AG09309 (cell line): ENCODE measurements at places on chromosomes 5 and 9.

GRCh38 chr5:103021314-103021713, 98.6 kb downstream of the GIN1 start:
- DNase-seq: peak; percentile 21

DNA sequence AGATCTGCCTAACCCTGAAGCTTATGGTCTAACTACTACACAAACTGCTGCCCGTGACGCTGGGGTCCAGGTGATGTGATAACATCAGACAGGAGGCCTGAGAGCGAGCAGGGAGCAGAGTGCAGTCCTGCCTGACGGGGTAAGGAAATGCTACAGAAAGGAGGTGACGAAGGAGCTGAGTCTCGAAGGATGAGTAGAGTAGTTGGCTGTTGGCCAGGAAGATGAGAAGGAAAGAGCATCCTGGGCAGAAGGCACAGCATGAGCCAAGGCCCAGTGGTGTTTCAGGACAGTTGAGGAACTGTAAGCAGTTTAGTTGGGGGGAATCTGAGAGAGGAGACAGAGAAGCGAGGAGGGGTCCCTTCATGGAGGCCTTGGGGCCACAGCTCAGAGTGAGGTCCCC, 136.0 kb upstream of the TBC1D2 start:
- no peak for DNase-seq

- no peak for DNase-seq
Observed at GRCh38 chr5:136213919-136214493, 21.0 kb upstream of the SMIM32 start.

GRCh38 chr5:135456238-135457099, 4.3 kb upstream of the TIFAB start:
- peak; percentile 69 for DNase-seq

- DNase-seq: no peak
Observed at GRCh38 chr5:179382486-179382885, 37.2 kb upstream of the ADAMTS2 start.

- no peak for DNase-seq
Observed at GRCh38 chr9:35108946-35109575, 6.1 kb upstream of the STOML2 start.

DNA sequence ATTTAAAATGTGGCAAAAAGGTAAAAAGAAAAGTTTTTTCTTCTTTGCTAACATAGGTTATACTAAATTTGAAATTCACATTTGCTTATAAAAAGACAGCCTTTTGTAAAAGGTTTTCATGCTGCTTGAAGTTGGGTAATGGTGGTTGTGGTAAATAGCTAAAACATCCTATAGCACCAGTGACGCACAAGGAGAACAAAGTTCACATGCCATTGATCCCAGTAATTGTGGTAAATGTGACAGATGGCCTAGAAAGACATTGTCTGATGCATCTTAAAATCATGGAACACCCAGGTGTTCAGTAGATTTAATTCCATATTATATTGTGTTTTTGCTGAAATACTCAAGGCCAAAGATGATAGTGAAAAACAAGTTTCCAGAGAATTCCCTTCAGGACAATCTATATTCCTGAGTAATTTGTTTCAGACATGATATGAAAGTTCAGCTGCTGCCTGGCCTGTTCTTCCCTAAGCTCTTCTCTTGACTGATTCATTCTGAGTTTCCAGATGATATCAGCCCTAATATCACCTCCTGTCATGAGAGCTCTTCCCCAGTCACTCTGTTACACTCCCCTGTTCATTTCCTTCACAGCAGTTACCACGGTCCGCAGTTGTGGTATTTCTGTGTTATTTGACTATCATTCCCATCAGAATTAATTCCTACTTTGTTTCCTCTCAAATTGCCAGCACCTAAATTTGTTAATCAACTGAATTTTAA, 4.6 kb upstream of the FBXL17 start:
- DNase-seq: no peak

- no peak for DNase-seq
Observed at GRCh38 chr5:96247097-96247701, 185.8 kb downstream of the PCSK1 start.

- no peak for DNase-seq
Observed at GRCh38 chr5:101404531-101404930, 501.4 kb upstream of the ST8SIA4 start.

DNA sequence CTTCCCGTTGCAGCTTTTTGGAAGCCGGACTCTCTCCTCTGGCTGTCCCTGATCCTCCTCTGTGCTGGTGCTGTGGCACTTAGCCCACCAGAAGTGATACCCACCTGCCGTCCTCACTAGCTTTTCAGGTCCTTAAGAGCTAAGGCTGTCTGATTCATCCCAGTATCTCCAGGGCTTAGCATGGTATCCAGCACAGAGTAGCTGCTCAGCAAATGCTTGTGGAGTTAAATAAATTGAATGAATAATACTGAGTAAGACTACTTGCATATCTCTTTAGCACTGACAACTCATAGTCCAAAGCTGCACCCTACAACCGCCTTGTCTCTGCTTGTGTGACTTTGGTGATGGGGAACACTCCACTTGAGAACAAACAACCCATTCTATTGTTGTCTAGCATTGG, 7.7 kb upstream of the XPA start:
- DNase-seq: no peak

DNA sequence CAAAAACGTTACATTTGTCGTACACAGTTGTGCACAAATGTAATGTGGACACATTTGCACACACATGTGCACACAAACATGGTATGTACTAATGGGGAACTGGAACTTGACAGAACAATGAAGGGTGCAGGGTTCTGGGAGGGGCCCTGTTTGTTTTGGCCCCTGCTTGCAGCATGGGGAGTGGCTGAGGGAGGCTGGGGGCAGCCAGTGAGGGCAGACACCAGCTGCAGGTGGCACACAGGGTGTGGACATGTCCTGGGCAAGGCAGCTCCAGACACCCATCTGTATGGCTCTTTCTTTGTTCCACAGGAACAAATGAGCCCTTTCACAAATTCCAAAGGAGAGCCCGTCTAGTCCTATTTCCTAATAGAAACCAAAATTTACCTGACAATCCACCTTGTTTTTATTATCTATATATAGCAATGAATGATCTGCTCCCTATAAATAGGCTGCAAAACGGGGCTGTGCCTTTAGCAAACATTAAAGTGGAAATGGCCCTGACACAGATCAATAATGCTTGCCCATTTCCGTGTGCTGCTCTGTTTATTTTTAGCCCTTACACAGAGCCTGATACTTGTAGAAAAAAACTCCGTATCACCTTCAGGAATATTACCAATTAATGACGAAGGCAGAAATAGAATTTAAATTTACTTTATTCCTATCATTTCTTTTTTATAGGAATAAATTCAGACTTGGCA, 26.4 kb downstream of the MARCHF3 start:
- no peak for DNase-seq

DNA sequence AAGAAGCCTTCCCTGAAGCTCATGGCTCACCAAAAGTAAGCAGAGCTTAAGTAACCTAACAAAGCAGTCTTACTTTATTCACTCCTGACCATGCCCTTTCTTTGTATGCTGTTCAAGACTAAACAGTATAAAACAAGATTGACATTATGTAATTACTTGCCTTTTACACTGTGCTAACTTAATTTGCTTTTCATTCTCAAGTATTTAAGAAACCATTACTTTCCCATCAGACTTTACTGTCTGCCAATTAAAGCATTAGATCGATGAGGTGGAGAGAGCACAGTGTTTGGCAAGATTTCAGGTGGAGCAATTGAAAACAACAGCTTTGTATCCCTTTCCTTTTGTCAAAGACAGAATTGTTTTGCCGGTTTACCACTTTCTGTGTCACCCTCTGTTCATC, 98.2 kb downstream of the RORB start:
- no peak for DNase-seq

DNA sequence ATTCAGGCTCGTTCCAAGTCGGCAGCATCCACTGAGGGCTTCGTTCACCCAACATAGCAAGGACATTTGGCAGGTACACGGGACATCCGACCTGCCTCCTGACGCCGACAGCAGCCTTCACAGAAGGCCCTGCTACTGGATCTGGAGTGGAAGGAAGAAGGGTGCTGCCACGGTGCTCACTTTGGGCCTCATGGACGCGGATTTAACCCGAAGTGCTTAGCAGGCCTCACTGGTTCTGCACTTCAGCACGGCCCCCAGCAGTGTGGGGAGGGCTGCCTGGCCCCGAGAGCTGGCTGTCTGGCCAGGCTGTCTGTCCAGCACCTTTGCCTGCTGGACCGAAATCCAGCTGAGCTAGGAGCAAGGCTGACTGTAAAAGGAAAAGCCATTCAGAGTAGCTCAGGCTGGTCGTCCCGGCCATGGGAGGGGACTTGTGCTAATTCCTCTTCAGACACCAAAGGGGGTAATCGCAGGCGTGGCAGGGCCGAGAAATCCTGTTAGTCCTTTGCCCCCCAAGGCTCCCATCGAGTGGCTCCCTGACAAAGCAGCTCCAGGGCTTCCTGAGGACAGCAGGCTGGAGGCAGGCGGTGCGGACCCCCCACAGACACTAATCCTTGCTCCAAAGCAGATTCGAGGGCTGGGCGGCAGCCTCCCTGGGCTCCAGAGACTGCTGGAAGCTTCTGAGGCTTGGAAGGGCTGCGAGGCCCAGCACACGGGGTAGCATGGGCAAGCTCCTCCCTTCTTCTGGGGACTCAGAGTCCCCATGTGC, 11.1 kb upstream of the RXRA start:
- DNase-seq: no peak

DNA sequence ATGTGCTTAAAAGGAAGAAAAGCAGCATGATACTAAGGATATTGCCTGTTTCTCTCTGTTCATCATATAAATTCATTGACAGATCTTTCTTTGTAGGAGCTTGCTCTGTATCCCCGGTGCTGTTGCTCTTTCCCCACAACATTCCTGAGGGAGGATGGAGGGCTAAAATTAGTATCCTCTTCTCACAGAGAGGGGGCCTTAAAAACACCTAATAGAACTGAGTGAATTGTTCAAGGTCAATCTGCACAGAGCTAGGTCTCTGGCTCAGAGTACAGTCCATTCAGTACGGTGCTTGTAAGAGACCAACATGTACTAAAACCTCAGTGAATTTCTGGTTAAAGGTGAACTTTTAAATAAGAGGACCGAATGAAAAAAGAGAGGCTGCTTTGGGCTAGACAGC, 88.7 kb downstream of the PALM2AKAP2 start:
- DNase-seq: no peak

DNA sequence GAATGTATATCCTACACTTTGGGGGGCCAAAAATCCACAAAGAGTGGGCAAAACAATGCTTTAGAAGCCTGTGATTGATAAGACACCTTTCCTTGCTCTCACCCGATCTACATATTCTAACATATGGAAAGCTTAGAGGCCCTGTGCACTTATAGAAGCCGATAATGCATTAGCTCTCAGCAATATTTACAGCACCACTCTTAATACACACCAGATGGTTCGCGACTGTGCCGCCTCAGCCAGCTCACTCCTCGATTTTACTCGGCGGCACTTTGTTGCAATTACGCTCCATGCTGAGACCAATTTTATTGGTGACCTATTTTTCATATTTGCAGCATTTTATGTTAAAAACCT, 18.8 kb downstream of the NR2F1 start:
- DNase-seq: no peak

GRCh38 chr5:14850419-14851049, 21.0 kb downstream of the ANKH start:
- DNase-seq: no peak

DNA sequence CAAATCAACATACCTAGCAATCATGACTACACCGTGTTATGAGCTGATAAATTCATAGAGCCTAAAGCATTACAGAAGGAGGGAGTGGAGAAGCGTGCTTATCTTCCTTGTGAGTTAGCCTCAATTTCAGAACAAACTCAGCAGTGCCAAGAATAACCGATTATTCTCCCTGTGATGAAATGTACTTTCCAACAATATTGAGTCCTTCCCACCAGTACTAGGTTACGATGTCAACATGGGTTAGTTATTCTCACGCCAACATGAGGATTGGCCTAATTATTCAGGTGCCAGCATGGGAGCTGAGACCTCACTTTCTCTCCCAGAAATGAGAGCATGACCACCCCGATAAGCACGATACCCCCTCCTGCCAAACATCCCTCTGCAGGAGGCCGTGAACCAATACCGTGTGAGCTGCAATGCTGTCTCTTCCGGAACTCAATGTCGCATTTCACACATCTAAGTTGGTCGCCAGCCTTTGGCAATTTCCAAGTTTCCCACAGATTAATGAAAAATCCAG, 193.7 kb downstream of the ENC1 start:
- DNase-seq: peak; percentile 2

- no peak for DNase-seq
Observed at GRCh38 chr5:163434401-163434866, 3.0 kb upstream of the CCNG1 start.

DNA sequence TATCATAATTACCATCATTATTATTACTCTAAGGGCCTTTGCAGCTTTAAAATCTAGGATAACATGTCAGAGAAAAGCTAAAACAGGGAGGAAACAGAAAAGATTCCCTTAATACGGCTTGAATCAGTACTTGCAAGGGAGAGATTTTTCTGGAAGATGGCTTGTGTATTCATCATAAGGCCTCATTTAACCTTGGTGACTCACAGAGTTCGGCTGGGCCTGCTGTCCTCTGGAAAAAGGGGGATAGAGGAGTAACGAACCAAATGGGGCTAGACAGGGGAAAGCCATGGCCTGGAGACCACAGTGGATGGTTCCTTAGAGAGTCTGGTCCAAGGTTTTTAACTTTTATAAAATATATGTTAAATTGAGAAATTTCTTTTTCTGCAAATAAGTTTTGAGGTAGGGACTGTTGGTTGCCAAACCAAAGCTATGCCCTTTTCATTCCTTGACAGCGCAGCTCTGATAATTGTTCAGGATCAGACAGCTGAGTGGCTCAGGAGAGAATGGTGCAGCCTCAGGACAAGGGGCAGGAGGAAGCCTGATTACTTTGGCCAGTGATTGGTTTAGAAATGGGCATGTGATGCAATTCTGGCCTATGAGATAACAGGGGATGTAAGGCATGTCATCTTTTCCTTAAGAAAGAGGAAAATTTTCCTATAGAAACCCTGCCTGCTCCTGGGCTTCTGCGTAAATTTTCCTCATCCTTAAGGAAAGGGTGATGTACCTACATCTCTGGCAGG, 25.6 kb upstream of the GSN start:
- no peak for DNase-seq

DNA sequence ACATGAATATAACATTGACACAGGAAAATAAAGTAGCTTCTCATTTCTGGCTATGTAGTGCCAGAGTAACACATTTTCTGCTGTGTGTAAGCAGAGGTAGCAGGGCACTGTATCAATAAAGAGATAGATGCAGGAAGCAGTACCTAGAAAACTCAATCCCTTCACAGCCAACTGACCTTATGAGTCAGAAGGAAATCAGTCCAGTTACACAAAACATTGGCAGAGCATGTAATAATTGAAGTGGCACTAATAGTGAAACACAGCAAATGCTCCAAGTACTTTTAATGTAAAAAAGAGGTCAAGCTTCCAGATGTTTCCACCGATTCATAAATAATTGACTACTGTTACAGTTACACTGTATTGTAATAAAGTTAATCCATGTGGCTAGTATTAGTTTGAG, 706.6 kb downstream of the EFNA5 start:
- no peak for DNase-seq

DNA sequence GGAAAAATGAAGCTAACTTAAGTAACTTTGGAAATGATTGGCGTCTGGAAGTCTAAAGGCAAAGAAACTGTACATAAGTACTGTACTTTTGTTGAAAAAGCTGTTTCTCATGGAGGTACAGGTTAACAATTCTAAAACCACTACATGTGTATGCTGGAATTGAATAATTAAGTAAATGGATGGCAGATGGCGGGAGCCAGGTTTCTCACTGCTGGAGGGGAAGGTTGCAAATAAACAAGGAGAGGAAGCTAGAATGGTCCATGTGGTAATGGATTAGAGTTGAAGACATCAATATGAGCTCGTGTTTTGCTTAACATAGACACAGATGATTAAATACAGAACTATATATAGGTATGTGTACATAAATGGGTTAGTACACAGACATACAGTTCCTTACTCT, 43.2 kb upstream of the ASTN2 start:
- DNase-seq: no peak
